Posterior cingulate gyrus (tissue), 11 donors: ENCODE measurements at places on chromosomes 3 and 15.

DNA sequence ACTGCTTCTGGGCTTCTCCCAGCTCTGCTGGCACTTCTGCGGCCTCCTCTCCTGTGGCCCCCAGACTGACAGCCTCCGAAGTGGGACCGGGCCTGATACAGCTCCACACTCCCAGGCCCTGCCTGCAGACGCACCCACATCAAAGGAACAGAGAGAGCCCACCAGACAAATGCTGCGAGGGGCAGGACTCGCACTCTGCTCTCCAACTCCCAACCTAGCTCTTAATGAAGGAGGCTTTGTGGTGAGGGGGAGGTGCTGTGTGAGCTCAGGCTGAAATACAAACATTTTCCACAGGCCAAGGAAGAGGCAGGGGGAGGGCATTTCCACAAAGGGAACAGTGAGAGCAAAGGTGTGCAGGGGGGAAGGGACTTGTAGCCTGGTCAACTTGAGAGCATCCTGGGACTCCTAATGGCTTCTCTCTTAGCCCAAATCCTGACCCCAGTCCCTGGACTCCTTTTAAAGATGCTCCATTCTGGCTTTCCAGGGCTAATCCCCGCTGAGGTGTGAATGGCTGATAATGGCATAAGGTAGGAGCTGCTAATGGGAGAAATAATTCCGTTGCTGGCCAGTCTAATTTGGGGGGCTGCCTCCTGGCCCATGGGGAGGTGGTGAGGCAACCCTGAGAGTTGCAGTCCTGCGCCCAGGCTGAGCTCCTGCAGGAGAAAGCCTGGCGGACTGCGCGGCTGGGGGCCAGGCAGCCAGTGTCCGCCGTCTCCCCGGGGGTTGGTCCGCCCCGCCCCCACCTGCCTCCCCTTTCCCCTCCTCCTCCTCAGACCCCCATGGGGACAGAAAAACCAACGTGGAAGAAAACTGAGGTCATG, 9.6 kb downstream of the LINGO1 start:
- DNase-seq = no peak

- no peak for DNase-seq
Measured at GRCh38 chr15:62445244-62445643, 280.2 kb upstream of the C2CD4B start.

GRCh38 chr15:93656041-93656440, 567.0 kb upstream of the RGMA start:
- DNase-seq = no peak

DNA sequence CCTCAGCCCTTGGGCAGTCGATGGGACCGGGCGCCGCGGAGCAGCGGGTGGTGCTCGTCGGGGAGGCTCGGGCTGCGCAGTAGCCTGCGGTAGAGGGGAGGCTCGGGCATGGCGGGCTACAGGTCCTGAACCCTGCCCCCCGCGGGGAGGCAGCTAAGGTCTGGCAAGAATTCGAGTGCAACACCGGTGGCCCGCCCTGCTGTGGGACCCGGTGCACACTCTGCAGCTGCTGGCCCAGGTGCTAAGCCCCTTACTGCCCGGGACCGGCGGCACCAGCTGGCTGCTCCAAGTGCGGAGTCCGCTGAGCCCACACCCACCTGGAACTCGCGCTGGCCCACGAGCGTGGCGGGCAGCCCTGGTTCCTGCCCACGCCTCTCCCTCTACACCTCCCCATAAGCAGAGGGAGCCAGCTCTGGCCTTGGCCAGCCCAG, 377.7 kb upstream of the RBMS3 start:
- no peak for DNase-seq

DNA sequence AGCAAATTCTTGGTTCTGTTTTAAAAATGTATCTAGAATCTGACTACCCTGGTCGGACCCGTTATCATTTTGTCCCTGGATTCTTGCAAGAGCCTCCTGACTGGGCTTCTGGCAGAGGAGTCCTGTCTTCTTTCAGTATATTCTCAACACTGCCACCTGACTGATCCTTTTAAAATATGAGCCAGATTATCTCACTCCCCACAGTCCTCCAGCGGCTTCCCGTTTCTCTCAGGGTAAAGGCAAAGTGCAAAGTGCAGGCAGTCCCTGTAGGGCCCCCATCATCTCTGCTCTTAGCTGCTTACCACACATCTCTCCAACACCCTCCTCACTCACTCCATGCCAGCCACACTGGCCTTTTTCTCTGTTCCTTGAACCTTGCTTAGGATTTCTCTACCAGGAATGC, 28.4 kb downstream of the CRTC3 start:
- DNase-seq = no peak

DNA sequence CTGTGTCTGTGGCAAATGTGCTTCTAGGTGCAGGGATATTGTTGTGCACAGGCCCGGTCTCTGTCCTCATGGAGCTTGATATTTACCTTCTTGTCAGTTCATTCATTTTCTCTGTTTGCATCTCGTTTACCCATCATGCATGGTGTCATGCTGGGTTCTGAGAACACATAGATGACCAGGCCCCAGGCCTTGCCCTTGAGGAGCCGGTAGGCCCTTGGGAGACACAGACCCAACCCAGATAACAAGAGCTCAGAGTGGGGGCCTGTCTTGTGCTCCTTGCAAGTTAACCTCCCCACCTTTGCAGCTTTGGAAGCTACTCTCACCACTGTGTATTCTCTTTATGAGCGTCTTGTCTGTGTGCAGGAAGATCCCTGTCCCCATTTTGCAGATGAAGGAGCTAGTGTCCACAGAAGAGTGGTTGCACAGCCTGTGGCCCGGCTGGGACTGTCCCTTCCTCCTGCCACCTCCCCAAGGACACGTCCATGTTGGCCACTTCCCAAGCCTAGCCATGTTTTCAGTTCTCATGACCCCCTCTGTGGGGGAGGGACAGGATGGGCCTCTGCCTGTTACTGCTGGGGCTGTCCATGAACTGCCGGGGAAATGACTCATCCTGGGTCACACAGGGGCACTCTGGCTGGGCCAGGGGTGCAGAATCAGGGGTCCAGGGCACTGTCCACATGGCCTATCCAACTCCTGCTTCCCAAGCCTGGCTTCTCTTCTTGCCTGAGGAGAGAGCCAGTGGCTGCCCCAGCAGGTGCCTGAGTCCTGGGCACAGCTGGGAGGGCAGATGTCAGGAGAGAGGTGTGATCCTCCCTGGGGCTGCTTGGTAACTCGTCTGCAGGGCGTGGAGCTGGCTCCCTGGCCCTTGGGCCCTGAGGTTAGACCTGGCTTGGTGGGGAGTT, 3.4 kb downstream of the SNX33 start:
- no peak for DNase-seq

DNA sequence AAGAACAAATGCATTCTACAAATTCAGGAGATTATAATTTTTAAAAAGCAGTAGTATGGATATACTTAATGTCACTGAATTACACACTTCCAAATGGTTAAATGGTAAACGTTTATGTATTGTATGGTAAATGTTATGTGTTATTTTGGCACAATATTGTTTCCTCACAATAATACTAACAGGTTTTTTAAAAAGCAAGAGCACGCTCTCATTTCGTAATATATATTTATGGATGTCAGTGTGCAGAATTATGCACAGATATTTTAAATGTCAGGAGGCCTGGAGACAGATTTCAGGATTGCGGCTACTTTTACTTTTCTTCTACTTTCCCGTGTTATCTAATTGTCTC, 533 bp downstream of the ZNF445 start:
- DNase-seq = no peak

GRCh38 chr3:127734754-127735473, 62.2 kb downstream of the ABTB1 start:
- no peak for DNase-seq

GRCh38 chr3:60182697-60183096, 1068.6 kb downstream of the FHIT start:
- DNase-seq = no peak

- DNase-seq = no peak
Measured at GRCh38 chr3:144511346-144511745, 539.7 kb downstream of the DIPK2A start.

- no peak for DNase-seq
Measured at GRCh38 chr15:58517252-58517681, 85.5 kb downstream of the LIPC start.

GRCh38 chr3:52704611-52705437, 767 bp downstream of the GLT8D1 start:
- no peak for DNase-seq

GRCh38 chr3:4515916-4516579, 22.9 kb downstream of the ITPR1 start:
- DNase-seq = no peak

DNA sequence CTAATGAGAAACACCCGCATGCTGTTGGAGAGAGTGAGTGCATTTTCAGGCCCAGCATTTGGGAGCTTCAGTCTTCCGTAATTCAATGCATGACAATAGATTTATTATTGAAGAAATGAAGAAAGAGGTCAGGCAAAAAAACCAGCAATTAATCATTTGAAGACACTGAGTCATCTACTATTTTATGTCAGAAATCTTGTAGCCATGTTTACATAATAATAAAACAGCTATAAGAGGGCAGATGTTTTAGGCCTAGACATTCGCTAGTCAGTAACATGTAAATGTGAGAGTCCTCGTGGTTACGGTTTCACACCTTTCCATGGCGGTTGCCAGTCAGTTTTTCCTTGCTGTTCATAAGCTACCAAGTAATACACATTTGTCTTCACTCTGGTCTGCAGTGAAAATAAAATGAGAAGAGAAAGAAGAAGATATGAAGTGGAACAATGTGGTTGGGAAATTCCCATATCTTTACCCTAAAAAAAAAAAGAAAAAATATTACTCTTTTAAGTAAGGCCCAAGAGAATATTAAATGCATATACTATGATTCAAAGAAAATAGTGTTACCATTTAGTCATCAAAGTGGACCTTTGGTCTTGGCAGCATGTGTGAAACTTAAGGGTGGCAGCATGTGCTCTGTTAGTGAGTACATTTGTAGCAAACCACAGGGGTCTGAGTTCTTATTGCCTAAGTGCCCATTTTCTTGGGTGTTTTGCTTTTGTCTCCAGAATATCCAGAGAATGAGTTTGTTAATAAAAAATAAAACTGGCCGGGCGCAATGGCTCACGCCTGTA, 140.5 kb upstream of the TBL1XR1 start:
- no peak for DNase-seq

GRCh38 chr3:71305231-71306206, 278.0 kb downstream of the FOXP1 start:
- DNase-seq = peak; percentile 87

DNA sequence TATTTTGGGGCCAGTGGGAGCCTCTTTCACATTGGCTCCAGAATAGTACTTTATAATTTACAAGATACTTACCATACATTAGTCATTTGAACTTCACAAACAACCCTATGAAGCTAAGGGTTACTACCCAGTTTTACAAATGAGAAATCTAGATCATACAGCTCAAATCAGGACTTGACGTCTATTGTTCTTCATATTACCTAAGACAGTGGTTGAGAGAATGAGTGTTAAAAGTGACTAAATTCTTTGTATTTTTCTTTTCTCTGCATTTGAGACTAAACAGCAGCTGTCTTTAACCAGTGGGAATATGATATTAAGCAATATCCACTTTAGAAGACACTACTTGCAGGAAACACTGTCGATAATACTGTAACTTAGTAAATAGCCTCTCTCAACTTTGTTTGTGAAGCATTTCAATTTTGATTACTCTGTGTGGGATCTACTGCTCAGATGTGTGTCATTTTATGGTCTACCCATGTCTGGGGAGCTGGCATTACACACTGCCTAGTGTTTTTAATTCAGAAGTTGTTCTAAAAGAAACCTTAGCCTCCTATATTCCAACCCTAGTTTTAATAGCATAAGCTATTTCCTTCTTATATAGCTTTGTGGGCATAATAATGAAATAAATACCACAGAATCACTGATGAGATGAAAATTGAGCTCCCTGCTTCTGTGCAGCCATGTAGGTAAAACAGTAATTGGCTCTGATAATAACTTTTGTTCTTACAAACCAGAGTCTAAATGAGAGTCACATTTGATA, 45.9 kb downstream of the IQCH start:
- no peak for DNase-seq

DNA sequence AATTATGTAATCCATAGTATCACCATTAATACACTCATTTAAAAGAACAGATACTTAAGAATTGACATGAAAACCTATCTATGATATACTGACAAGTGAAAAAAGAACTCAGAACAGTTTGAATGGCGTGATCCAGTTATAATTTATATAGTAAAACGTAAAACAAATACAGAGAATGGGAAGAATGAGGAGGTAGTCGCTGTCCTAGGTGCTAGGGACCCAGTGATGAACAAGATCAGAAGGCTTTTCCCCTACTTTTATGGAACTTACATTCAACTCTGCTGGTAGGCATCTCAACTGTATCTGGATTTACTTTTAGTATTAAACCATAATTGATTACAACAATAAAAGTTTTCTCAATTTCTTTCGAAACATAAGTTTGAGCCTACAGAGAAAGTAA, 31.8 kb downstream of the GSK3B start:
- no peak for DNase-seq

DNA sequence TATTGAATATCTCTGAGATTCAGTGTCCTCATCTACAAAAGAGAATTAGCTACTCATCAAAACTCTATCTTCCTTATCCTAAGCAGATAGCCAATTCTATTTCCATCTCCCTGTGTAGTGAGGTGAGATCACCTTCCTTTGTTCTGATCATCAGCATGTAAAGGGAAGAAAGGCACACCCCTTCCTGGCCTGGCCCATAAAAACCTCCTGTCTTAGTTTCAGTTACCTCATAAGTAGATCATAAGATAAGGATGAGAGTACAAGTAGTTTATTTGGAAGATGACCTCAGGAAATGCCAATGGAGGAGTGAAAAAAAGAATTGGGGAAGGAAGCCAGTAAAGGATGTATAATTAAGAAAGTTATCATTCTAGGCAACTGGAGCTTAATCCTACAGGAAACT, 114.5 kb upstream of the GADL1 start:
- DNase-seq = no peak
